ENCODE measurements at places on chromosomes 11 and 22.
A peak's percentile ranks its signal among the peaks of the same experiment; 100 is the strongest.

DNA sequence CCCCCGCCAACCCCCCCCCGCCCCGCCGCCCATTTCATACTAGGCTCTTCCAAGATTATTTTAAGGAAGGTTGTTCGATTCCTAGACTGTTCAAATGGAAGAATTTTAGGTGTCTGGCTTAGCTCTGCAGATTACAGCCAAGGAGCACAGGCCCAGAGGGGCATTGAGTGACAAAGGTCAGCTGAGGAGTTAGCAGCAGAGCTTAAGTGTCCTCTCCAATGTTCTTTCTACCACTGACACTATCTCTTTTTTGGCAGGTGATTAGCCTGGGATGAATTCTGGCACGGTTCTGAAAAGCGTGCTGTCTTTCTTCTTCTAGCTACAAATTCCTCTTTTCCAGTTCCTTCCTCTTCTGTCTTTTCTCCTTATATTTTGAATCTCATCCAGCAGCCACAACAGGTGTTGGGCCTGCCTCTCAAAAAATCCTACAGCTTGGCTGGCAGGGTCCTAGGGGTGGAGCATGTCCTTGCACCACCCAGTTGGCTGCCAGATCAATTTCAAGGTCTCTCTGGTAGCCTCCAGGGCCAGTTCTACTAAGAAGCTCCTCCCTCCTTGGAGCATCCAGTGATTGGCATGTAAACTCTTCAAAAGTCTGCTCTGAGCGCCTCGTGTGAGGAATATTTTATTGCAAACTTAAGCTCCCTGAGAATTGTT, 23.0 kb downstream of the KCNE3 start:
- no peak for DNase-seq

DNA sequence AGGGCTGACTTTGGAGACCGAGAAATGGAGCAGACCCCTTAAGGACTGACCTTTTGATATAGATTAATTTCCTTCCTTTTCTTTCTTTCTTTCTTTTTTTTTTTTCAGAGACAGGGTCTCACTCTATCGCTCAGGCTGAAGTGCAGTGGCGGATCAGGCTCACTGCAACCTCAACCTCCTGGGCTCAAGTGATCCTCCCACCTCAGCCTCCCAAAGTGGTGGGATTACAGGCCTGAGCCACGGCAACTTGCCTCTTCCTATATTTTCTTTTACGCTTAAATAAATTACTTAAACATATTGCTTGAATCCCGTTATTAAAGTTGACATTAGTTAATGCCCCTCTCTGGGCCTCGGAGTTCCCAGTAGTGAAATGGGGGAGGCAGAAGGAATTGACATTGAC, 350 bp upstream of the KCTD14 start:
- DNase-seq, result no peak

DNA sequence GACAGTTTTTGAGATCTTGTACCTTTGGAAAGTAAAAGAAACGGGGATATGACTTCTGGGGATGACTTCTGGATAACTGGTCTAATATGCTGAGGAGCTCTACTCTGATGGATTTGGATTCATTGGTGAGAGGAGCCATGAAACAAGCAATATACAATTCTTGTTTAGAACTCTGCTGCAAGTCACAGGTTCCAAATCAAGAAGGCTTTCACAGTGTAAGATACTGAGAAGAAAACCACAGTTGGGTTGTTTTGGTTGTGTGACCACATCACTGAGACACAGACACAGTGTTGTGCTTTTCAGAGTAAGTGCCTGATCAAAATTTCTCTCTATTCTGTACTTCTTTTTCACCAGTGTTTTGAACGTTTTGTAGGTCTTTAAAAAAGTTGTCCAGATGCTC, 13.1 kb upstream of the UCP2 start:
- DNase-seq, result no peak

- DNase-seq, result no peak
Measured at GRCh38 chr11:122775675-122776271, 62.5 kb upstream of the CRTAM start.

- no peak for DNase-seq
Measured at GRCh38 chr11:118095493-118095892, 8.7 kb upstream of the SMIM35 start.

DNA sequence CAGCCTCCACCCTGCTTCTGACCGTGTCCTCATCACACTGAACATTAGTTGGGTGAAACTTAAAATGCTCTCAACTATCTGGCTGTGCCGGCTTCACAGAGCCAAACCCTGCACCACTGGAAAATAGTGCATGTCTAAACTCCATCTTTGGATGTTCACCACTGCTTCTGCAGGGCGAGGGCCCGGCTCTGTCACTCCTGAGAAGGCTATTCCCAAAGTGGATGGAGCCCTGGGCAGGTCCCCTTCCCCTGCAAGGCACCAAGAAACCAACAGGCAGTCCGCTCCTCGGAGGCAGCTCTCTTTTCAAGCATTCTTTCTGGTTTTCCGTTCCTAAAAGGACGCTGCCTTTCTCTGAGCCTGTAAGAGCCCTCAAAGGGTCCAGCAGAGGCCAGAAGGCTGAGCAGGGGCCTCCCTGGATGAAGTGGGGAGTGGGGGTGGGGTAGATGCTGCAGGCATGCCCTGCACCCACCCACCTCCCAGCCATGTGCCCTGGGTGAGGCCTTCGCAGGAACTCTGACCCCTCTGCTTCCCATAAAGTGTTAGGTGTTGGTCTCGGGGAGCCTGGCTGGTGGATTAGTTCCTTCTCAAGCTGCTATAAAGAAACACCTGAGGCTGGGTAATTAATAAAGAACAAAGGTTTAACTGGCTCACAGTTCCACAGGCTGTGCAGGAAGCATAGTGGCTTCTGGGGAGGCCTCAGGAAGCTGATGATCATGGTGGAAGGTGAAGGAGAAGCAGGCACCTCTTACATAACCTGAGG, 23.3 kb downstream of the LINC01488 start:
- no peak for DNase-seq

DNA sequence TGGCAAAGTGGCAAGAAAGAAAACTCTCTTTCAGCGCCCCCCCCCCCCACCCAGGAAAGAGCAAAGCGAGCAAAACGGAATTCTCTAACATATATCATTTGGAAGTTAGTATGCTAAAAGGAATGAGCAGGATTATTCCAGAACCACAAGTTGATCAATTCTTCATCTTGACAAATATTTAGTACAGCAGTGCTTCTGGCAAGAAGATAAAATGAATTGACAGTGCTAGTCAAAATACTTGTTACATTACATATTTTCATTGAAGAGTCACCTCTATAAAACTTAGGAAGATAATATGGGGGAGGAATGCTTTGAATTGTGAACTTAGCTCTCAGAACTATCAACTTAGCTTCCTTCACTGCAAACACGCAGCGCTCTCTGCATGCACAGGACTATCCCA, 377.4 kb downstream of the DYNC2H1 start:
- no peak for DNase-seq

DNA sequence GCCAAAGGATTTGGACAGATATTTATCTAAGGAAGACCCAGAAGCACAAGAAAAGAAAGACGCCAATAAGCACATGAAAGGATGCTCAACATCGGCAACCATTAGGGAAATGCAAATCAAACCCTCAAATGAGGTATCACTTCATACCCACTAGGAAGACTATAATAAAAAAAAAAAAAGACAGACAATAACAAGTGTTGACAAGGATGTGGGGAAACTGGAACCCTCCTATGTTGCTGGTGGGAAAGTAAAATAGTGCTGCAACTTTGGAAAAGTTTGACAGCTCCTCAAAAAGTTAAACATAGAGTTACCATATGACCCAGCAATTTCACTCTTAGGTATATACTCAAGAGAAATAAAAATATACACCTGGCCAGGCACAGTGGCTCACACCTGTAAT, 47.0 kb downstream of the MICAL3 start:
- no peak for DNase-seq

DNA sequence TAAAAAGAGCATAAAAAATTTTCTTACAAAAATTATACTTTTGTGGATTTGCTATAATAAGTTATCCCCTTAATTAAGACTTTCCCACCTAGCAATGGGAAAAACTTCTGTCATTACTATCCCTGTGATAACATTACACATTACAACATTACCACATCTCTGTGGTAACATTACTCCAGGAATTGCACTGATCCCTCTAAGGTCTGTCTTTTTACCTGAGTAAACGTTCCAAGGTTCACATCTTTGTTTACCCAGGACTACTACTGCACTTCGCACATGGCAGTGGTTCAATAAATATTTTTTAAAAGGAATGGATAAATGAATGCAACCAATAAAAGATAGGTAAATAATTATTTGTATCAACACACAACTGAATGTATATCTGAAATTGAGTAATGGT, 92.4 kb upstream of the NOX4 start:
- no peak for DNase-seq

GRCh38 chr11:130034236-130034635, 31.6 kb upstream of the PRDM10 start:
- DNase-seq, result no peak

- DNase-seq, result no peak
Measured at GRCh38 chr11:117409511-117409910, 81.9 kb downstream of the CEP164 start.

GRCh38 chr11:15864026-15864805, 492.1 kb downstream of the SOX6 start:
- no peak for DNase-seq

GRCh38 chr11:126929179-126930061, 71.2 kb downstream of the KIRREL3 start:
- peak; percentile 23 for DNase-seq

DNA sequence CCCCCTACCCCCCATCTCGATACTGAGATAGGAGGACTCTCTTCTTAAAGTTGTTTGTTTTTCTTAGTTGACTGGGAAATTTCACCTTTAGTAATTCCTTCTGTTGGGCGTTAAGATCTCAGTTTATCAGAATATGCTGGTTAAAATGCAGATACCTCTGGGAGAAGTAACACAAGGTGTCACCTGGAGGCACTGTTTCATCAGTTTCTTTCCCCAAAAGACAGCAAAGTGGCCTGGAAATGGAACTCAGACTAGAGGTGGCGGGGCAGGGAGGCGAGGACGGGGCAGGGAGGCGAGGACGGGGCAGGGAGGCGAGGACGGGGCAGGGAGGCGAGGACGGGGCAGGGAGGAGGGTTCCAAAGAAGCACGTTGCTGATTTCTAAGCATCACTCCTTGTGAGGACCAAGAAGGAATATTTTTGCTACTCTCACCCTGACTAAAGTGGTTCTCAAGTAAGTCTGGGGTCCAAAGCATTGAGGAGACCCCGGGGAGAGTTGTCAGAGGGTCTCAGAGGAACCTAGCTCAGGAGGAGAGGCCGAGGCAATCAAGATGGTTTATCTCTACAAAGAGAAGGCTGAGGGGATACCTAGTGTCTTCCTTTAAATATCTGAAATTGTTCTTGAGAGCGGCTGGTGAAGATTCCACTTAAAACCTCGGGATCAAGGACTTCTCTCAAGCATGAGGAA, 147.0 kb upstream of the B3GAT1 start:
- DNase-seq, result no peak

DNA sequence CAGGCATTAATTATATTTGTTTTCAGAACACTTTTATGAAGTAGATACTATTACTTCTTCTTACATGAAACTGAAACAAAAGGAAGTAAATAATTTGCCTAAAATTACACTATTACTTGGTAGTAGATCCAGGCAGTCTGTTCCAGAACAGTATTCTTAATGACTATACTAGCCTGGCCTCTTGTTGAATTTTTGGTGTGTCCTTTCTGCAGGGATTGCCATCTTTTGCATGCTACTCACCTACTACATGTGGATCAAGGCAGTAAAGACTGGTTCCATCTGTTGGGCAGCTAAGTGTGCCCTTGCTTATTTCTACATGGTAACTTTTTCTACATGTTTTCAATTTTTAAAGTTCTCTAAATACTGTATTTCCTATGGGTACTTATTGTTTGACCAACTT, 12.8 kb downstream of the STT3A start:
- no peak for DNase-seq
